Hematopoietic multipotent progenitor cell treated with erythropoietin and hydrocortisone succinate and interleukin-3 and kit ligand, for 4 days (in vitro differentiated cells): ENCODE measurements at places on chromosomes 12 and 14.

DNA sequence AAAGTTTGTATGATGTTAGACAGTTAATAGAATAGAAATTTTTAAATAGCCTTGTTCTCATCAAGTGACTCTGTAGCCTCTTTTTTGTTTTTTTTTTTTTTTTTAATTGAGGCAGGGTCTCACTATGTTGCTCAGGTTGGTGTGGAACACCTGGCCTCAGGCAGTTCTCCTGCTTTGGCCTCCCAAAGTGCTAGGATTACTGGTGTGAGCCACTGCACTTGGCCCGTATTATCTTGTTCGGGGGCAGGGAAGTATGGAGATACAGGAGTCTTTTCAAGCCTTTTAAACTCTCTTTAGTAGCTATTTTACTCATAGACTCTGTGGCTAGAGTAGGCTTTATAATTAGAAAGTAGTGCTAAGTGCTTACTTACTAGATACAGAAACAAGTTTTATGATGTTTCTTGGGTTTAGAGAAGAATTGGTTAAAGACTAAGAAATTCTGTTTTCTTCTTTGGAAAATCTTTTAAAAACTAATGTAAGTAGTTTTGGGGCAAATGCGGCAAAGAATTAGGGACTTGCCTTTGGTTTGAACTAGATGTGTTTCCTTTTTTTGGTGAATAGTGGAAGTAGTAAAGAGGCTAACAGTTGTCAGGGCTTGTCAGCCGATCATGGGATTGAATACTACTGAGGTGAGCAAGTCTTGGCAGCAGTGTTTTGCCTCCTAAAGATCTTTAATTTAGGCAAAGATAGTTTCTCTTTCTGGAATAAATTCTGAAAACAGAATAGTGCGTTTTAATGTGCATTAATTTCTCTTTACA is 31.3 kb downstream of the FBXO34 start:
- no peak for DNase-seq

GRCh38 chr14:95313190-95313589 is 6.5 kb downstream of the CLMN start:
- no peak for DNase-seq

DNA sequence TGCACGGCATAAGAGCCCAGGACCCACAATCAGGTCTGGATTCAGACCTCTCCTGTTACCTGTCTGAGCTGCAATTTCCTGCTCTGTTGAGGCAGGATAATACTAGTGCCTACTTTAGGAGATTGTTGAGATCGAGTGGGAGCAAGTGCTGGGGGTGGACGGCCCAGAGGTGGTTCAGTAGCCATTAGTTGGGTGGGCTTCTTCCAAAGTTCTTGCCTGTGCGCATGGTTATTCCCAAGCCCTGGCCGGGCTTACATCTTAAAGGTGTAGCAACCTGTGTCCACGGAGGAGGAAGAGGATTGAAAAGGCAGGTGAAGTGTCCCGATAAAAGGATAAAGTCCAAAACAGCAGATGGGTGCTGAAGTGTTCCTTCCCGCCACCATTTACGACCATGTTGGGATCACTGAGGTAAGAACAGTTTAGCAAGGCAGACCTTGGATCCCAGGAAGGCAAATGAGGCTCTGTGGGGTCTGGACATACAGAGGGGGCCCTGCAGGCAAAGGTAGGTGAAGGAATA is 33.8 kb downstream of the ACACB start:
- DNase-seq, result no peak

DNA sequence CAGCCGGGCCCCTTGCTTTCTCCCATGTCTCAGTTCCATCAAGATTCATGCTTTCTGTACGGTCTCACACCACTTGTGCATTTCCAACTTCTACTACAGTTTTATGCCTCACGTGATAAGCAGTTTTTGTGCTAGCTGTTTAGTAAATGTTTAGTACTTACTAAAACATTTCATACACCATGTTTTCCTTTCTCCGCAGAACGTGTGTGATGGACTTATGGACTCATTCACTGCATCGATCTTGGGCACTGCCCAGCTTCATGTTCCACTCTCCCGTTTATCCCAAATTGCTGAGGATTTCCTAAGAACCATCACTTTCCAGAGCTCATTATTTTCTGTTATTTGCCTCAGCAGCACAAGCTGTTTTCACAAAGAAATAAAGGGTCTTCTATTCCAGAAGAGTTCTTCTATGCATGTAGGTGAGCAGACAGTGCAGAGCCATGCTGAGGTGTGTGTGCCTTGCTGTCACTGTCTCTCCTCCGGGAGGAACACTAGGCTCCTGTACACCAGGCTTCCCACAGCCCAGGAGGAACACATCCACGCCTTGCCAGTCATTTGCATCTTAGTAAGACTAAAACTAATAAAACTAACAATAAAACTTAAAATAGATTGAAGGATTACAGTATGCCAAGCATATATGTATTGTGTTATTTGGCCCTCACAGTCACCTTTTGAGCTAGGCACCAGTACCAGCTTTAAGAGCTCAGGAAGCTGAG is 90.3 kb upstream of the EEA1 start:
- DNase-seq, result no peak

GRCh38 chr14:92984082-92984788 is 61.3 kb downstream of the CHGA start:
- DNase-seq, result no peak

DNA sequence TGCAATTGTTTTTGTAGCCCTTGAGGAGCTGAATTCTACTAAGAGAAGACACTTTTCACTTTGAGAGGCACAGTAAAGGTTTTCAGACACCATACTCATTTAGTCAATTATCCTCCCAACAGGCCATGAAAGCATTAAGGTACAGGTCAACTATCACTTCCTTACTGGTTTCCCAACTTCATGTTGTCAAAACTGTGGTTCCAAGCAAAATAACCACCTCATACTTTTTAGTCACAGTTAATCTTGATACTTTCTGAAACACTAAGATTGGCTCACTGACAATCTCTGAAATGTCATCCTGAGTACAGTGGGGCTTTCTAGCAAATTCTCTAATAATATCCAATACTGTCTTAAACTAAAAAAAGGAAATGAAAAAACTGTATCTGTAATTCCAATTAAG is 71.7 kb downstream of the SLC2A13 start:
- no peak for DNase-seq

GRCh38 chr14:82805892-82806825 is 1272.5 kb upstream of the SEL1L start:
- DNase-seq, result no peak

- no peak for DNase-seq
These were observed 42.3 kb downstream of the RTN1 start for GRCh38 chr14:59828276-59828675.

- no peak for DNase-seq
These were observed 70.0 kb downstream of the DIP2B start for GRCh38 chr12:50574601-50575348.

- DNase-seq, result peak; percentile 66
These were observed 41.4 kb downstream of the COX16 start for GRCh38 chr14:70317969-70318634.

DNA sequence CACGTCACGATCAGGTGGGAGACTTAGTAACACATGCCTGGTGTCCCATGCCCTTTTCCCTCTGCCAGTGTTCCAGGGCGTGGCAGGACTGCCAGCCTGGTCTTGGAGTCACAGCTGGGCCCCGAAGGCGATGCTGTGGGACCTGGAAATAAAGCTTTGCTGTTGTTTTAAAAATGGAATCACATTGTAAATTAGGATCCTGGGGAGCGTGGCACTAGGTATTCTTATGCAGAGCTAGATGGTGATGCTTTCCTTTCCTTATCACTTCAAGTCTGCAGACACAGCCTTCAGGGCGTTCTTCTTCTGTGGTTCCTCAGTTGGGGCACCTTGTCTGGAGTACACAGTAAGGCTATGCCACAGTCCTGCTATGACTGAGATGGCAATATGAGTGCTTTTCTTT is 64.6 kb downstream of the BICD1 start:
- DNase-seq, result no peak
